Activated B cell treated with CpG ODN at 0.5 μM for 24 hours (primary cell): ENCODE measurements at places on chromosomes 13 and 19.
A peak's percentile ranks its signal among the peaks of the same experiment; 100 is the strongest.

DNA sequence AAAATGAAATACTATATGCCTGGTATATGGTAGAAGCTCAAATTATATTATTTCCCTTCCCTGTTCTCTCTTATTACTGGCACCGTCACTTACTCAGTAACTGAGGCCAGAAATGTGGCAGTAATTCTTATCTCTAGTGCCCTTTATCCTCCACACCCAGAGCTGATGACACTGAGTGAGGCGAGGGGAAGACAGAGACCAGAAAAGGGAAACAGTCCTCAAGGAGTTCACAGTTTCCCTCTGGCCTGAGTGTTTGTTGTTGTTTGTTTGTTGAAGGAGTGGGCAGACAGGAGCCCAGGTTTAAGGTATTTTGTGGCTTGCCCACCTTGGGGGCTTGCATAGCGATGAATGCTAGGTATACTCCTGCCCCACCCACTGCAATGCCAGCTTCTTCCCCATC is 101.5 kb upstream of the FNDC3A start:
- no peak for DNase-seq

- no peak for DNase-seq
These were observed 8.8 kb downstream of the STK11 start for GRCh38 chr19:1214299-1214861.

DNA sequence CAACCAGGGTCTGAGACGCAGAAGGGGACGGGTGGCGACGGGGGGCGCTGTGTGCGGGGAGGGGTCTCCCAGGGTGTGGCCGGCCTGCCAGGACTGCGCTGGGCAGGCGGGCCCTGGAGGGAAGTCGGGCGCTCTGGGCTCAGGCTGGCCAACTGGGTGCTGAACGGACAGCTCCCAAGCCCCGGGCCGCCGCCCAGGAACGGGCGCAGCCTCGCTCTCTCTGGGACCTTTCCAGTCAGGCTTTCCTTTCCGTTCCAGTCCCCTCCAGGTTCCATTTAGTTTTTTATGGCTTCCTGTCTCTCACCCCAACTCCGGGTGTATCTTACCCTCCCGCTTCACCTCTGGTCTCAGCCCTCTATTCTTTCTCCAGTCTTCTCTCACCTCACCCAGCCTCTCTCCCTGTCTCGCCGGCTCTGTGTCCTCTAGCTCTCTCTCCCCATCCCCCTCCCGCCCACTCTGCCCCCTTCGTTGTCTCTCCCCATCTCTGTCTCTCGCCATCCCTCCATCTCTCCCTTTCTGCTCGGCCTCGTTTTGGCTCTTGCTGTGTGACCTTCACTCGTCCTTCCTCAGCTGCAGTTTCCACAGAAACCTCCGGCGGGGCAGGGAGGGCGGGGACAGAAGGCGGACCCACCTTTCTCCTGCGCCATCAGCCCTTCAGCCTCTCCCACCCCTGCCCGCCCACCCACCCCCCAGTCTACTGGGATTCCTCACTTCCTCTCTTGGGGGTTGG is 3.3 kb upstream of the ATP1A3 start:
- DNase-seq = peak; percentile 46

DNA sequence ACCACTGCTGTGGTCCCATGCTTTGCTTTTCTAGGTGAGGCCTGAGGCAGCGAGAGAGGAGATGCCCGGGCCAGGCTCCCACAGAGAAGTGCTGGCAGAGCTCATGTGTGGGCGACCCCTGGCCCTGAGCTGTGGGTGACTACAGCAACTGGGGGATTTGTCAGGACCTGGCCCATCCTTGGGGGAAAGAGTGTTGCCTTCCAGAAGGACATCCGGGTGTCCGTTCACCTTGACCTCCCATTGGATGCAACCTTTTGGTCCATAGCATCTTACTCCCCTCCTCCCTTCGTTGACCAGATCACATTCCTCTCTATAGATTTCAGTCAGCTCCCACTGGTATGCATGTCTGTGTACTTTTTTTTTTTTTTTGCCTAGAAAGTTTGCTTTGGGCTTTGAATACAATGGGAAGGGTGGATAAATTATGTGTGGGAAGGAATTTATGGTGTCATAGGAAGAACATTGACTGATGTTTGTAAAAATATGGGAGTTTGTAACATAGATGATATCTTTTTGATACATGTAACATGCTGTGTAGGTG is 84.2 kb upstream of the RNF113B start:
- no peak for DNase-seq

DNA sequence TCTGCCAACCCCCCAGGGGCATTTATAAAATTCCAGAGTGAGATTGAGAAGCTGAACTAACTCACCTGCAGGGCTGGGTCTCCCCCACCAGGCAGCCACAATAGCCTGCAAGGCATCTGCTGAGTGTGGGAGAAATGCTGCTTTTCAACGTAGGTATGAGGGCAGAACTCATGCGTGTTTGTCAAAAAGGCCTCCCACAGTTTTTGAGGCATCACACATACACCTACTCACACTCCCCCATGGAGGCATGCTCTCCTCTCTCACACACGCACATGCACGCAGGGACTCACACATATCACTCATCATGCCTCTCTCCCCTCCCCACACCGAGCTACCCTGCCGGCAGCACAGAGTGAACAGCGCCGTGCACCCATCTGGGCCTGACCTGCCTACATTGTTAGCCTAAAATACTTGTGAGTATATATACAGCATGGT is 390.5 kb downstream of the FGF9 start:
- peak; percentile 17 for DNase-seq

- no peak for DNase-seq
These were observed 111.3 kb upstream of the MRI1 start for GRCh38 chr19:13652810-13653590.

- no peak for DNase-seq
These were observed 54.4 kb upstream of the RGCC start for GRCh38 chr13:41402691-41403511.

DNA sequence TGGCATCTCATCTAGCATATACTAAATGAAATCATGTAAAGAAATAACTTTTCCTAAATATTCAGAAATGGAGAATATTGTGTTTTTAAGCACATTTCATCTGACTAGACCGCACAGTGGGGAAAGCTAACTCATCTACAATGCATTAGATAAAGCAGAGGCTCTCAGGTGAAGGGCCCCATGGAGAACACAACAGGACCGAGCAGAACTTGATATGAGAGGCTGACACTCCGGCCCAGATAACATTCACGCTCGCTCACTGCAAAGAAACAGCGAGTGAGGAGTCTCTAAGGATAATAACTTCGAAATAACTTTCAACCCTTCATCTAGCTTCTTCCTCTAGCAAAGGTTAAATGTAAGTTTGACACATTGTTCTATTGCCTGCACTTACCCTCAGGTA is 130.6 kb downstream of the PCDH9 start:
- DNase-seq = no peak

- DNase-seq = no peak
These were observed 416.6 kb downstream of the KLF12 start for GRCh38 chr13:73717632-73718031.

GRCh38 chr13:86446311-86446710 is 647.1 kb upstream of the SLITRK6 start:
- DNase-seq = no peak

DNA sequence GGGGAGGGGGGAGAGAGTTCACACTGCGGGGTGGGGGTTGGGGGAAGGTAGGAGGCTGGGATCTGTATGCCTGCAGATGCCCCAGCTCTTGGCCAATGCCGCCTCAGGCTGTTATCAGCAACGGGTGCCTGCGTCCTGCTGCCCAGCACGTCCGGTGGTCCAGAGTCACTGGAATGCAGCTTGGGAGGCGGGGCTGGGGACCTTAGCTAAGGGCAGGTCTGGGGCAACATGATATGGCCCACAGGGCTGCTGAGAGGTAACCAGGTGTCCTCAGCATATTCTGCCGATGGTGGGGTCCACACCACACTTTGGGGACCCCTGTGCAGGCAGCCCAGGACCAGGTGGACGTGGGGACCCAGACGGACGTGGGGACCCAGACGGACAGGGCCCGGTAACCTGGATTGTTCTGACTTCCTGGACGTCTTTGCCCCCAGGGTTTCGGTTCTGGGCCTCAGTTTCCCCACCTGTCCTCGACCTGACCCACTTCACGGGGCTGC is 668 bp upstream of the ARHGAP45 start:
- DNase-seq = no peak

- peak; percentile 84 for DNase-seq
These were observed 10.0 kb downstream of the ARHGAP45 start for GRCh38 chr19:1076951-1077350.

GRCh38 chr13:25207291-25207810 is 35.3 kb upstream of the AMER2 start:
- no peak for DNase-seq

DNA sequence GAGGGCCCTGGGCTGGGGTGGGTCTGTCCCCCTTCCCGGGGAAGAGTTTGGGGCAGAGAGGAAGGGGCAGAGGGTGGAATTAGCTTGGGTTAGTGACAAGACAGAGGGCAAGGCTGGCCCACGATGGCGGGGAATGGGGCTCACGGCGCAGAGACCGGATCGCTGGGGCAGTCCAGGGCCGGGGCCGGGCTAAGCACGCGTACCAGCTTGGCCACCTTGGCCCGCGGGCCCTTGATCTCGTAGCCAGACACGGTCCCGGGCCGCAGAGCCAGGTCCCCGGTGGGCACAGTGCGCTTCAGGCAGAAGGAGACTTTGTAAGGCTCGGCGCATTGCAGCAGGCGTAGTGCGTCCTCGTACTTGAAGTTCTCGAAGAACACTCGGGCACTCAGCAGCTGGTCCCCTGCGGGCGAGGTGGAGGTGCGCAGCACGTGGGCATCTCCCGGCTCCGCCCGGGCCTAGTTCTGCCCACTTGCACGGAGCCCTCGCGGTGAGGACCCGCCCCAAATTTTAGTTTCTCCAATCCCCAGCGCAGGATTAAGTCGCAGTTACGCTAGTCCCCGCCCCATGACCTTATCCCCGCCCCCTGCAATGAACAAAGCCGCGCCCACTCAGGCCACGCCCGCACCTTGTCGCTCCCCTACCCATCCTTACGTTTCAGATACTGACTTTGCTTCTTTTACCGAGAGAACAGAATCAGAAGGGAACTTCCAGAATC is 8.6 kb upstream of the HIPK4 start:
- DNase-seq = no peak

- no peak for DNase-seq
These were observed 29.5 kb upstream of the AKT2 start for GRCh38 chr19:40314656-40315055.

DNA sequence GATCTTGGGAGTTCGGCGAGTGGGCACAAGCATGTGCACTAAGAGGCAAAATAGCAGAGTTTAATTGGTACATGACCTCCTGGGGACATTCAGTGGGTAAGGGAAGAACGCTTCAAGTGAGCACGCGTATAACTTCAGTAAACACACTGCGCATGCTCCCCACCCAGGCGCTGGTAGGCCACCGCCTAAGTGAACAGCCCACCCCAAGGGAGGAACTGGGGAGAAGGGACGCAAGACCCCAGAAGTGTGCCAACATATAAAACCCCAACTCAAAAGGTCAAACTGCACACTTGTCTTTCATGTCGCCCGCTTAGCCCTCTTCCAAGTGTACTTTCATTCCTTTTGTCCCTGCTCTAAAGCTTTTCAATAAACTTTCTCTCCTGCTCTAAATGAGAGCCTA is 10.5 kb upstream of the NTN5 start:
- DNase-seq = no peak

DNA sequence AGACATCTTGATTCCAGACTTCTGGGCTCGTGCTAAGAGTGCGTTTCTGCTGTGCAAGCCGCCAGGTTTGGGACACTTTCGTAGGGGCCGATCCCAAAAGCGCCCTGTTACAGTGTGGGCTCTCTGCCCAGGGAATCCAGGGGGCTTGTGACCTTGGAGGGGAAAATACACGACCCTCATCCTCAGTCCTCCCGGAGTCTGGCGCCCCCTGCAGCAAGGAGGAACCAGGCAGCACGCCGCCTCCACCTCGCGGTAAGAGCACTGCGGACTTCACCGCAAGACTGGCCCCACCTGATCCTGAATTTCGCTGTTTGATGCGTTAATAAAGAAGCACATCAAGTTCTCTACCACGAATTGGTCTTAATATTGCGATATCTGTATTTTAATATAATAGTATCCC is 5.2 kb downstream of the POLRMT start:
- DNase-seq = no peak

DNA sequence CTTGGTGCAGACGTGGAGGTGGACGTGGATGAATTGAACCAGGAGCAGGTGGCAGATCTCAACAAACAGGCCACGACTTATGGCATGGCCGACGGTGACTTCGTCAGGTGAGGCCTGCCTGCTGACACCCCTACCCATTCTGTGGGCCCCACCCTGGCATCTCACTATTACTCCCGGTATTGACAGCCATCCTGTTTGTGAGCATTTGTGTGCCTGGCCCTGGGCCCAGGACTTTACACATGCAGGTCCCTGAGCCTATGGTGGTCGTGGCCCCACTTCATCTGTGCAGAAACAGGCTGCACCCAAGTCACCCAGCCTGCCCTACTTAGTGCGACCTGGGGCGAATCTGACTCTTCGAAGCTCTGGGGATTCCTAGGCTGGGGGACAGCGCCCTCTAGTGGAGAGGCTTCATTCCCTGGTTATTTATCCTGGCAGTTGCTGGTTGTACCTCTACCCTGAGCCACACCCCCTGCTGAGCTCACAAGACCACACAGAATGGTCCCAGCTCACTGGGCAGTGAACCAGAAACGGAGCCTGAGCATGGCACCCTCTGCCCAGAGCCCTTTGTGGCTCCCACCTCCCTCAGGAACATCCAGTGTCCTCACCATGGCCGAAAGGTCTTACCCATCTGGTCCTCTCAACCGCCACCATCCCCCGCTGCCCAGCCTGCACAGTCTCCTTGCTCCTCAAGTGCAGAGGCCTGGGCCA is 16.9 kb downstream of the ZNF296 start:
- peak; percentile 73 for DNase-seq

DNA sequence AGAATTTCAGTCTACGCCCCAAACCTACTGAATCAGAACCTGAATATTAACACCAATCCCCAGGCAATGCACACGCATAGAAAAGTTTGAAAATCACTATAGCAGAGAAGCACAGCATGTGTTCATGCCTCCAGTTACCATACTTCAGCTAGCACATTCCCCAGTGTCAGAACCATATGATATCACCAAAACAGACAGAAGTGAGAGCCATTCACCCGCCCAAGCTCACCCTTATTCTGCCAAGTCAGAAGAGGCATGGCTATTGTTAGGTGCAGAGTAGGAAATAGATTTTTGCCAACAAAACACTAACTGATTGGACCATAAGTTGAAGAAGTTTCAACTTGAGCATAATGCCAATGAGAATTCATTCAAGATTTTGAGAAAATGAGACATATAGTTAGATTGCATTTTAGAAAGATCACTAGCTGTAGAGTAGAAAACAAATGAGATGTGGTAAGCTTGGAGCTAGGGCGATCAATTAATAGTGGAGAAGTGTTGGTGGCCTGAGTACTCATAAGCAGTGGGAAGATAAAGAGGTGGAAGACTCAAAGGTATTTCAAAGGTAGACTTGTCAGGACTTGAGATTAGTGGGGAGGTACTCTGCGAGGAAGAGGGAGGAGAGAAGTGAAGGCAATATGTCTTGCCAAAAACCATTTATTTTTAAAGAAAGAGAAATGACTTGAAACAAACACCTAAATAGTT is 492.4 kb downstream of the SUCLA2 start:
- no peak for DNase-seq

- DNase-seq = no peak
These were observed 9.4 kb downstream of the SAFB2 start for GRCh38 chr19:5612891-5613865.
